GM12865 (cell line): ENCODE measurements at places on chromosomes 13 and 19.

DNA sequence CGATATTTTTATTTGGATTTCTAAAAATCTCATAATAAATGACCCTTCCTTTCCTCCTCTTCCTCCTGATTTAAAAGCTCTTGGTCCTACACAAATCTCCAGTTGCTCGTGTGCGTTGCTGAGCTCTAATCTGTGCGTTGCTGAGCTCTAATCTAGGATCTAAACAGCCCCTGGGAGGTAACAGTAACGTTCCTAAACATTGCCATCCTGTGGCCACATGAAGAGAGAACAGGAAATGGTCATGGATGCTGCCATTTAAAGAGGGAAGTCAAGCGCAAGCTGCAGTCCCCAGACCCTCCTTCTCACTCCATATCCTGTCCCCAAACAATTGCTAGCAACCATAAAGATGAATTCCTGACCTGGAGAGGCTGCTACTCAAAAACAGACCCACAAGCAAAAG, 170.8 kb downstream of the NUFIP1 start:
- peak; percentile 21 for DNase-seq

DNA sequence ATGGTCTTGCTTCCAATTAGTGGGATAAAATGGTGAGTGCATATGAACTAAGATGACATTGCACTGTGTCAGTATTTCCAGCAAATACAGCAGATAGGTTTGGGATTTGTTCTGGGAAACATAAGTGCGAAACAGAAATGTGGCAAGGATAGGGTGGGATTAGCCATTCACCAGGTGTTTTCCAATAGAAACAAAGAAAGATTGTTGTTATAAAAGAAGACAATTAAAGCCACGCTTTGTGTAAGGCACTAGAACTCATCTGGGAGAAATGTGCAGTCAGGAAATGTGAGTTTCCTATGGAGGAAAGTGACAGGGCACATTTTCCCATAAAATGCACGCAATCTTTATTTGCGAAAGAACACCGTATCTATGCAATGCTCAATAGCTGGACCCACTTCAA, 1547.8 kb downstream of the EFNB2 start:
- DNase-seq = no peak

DNA sequence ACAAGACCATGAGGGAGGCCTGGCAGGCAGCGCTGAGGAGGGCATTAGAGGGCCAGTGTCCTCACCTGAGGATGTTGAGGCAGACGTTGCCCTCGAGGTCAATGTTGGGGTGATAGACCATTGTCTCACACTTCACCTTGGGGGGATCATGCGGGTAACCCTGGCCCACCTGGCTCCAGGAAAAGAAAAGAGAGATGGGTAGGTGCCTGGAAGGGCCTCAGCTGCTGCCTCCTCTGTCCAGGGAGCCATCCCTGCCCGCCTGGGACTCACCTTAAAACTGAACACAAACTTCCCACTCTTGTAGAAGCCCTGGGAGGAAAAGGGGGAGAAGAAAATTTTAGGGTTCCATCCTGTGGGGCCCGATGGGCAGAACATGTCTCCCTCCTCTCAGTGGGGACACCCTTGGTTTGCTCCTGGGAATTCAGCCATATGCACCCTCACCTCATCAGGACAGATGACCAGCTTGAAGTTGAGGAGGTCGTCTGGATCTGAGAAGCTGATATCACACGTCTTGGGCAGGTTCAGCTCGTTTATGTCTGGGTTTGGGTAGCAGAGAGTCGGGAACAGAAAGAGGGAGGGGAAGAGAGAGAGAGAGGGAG, 1.7 kb downstream of the UBE2M start:
- DNase-seq = no peak

- DNase-seq = no peak
Measured at GRCh38 chr19:4541114-4541805, 1.4 kb upstream of the LRG1 start.

GRCh38 chr13:40480012-40480914, 186.2 kb downstream of the FOXO1 start:
- peak; percentile 19 for DNase-seq

GRCh38 chr19:40754611-40755247, 3.7 kb downstream of the SNRPA start:
- DNase-seq = peak; percentile 62

DNA sequence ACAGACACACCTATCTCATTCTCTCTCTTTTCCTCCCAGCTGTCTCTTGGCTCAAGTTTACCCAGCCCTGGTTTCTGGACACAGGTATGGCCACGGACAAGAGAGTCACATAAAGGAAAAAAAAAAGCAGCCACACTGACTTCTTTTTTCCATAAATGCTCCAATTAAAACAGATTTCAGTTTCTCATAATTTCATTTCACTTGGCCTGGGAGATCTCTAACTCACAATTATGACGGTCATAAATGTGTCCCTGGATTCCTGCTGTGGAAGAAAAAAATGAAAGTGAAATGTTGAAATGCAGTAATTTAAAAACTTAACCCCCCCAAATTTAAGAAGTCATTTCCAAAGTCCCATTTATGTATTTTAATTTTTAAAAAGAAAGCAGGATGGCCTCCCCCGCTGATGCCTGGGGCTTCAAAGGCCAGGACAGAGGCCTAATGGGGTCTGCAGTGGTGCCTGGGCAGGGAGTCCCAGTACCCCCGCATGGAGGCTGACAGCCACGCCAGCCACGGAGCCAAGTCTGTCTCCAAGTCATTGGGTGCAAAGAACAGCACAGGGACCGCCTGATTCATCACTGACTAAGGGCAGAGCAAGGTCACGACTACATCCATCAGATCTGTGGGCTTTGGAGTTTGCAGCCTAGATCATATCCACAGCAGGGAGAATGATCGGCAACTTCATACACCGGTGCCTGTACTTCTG, 79.7 kb downstream of the TSHZ3 start:
- DNase-seq = no peak

- no peak for DNase-seq
Measured at GRCh38 chr13:22111961-22112360, 441.1 kb downstream of the FGF9 start.
